ENCODE measurements at places on chromosomes 6 and 20. TPM values are rescaled to one million over a fixed set of nuclear protein-coding genes. Genes with fewer than 3 reads are reported as not detected.

The FRMD1 gene
- total RNA-seq = not detected

The TRIM38 gene
- total RNA-seq = 6.8 TPM

The OR12D3 gene
- not detected for total RNA-seq

The CLVS2 gene
- total RNA-seq = not detected

The RIMS1 gene
- 1.8 TPM for total RNA-seq

The OPRM1 gene
- total RNA-seq = not detected

- H3K4me3 ChIP-seq = no peak overlapping the region
- H3K4me1 ChIP-seq = no peaks in the 10 kb centered on the region
- no peak for DNase-seq
- no peak overlapping the region for H3K27ac ChIP-seq
- H3K27me3 ChIP-seq = peaks cover 28% of the 10 kb centered on the region
These were observed 35.2 kb downstream of the GPX6 start for GRCh38 chr6:28480253-28480932.

GRCh38 chr20:52783769-52784168 is 188.4 kb upstream of the TSHZ2 start:
- no peak for DNase-seq
- H3K27me3 ChIP-seq = no peaks in the 10 kb centered on the region
- H3K4me3 ChIP-seq = no peak overlapping the region

DNA sequence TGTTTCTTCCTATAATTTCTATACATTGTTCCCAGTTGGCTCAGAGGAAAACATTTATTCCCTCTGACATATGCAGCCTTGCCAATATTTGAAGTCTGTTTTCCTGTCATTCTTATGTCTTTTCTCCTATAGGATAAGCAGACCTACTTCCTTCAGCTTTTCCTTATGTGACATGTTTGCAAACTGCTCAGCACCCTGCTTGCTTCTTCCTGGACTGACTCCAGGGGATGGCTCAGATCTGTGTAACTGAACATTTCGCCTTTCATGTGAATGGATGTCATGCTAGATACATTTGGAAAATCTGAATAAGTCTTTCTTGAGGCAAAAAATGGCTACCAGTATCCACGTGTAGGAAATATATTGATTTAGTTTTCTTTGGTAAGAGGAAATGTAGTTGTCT is 113.2 kb downstream of the CARMIL1 start:
- H3K27me3 ChIP-seq = no peaks in the 10 kb centered on the region
- H3K4me1 ChIP-seq = no peaks in the 10 kb centered on the region
- no peak for DNase-seq
- no peak overlapping the region for H3K4me3 ChIP-seq
- no peaks in the 10 kb centered on the region for H3K36me3 ChIP-seq

DNA sequence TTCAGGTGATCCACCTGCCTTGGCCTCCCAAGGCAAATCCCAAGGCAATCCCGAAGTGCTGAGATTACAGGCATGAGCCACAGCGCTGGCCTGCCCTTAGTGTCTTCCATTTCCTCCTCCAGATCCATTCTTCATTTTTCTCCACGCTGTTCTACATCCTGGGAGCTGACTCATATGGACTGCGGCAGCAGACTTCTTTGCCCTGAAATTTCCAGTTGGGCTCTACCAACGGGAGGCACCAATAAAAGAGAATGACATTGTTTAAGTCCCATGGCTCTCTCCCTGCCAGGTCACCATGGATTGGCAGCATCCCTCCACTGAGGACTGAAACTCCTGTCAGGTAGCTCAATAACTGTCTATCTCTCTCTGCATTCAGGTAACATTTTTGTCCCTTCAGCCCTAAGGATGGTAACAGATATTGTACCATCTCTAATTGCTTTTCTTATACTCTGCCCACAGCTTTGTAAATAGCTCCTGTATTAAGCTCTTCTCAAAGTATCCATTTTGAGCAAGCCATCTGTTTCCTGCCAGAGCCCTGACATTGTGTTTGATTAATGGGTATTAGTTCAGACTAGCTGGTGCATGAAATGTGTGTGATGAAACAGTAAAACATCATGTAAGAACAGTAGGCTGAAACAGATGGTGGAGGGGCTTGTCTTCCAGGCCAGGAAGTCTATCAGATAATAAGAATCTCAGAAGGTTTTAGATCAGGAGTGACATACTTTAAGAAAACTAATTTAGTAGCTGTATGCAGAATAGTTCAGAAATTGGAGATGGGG is 3.6 kb downstream of the TBCC start:
- H3K4me3 ChIP-seq = no peak overlapping the region
- H3K27me3 ChIP-seq = no peaks in the 10 kb centered on the region
- H3K36me3 ChIP-seq = no peaks in the 10 kb centered on the region
- peak; percentile 81 for DNase-seq
- peaks cover 11% of the 10 kb centered on the region for H3K4me1 ChIP-seq
- no peak overlapping the region for H3K27ac ChIP-seq

- no peaks in the 10 kb centered on the region for H3K27me3 ChIP-seq
- peaks cover 15% of the 10 kb centered on the region for H3K4me1 ChIP-seq
- no peak overlapping the region for H3K4me3 ChIP-seq
- peak overlapping the region; percentile 57 for H3K27ac ChIP-seq
- peak; percentile 98 for DNase-seq
These were observed 12.8 kb upstream of the SASH1 start for GRCh38 chr6:148329596-148330381.

- no peaks in the 10 kb centered on the region for H3K36me3 ChIP-seq
- H3K27ac ChIP-seq = no peak overlapping the region
- DNase-seq = no peak
- peaks cover 4% of the 10 kb centered on the region for H3K4me1 ChIP-seq
- H3K4me3 ChIP-seq = no peak overlapping the region
- H3K27me3 ChIP-seq = no peaks in the 10 kb centered on the region
These were observed 31.4 kb downstream of the DTNBP1 start for GRCh38 chr6:15631432-15631831.

DNA sequence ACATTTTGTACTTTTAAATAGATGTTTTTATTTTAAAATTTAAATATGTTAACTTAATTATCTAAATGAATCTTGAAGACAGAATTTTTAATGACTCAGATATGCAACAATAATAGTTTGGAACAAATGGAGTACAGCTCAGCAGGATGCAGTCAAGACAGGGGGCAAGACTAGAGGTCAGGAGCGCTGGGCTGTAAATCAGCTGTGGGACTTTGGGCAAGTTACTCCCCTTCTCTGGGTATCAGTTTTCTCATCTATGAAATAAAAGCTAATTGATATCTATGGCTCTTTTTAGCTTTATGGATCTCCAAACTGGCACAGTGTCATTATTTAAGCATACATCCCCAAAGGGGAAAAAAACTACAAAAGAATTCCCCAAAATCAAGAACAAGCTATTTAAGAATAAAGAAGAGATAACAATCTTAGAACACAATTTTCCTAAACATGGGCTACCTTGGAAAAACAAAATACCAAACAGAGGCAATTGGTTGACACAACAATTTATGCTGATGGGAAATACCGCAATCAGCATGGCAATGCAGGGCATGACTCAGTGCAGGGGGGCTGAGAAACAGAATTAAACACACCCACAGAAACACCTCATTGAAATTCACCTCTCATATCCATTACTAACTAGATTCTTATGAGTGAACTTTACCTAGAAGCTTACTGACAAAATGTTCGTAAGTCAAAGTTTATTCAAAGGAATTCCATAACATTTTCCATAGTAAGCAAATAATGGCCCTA is 188.2 kb downstream of the SIM1 start:
- H3K27ac ChIP-seq = no peak overlapping the region
- no peaks in the 10 kb centered on the region for H3K36me3 ChIP-seq
- peak; percentile 30 for DNase-seq
- no peaks in the 10 kb centered on the region for H3K27me3 ChIP-seq
- peaks cover 10% of the 10 kb centered on the region for H3K4me1 ChIP-seq

GRCh38 chr6:113805811-113806495 is 51.2 kb upstream of the MARCKS start:
- no peaks in the 10 kb centered on the region for H3K36me3 ChIP-seq
- DNase-seq = no peak
- no peaks in the 10 kb centered on the region for H3K27me3 ChIP-seq
- H3K27ac ChIP-seq = no peak overlapping the region

- peaks cover 2% of the 10 kb centered on the region for H3K27me3 ChIP-seq
- no peaks in the 10 kb centered on the region for H3K4me1 ChIP-seq
- H3K36me3 ChIP-seq = no peaks in the 10 kb centered on the region
- no peak overlapping the region for H3K4me3 ChIP-seq
These were observed 100.1 kb downstream of the YTHDF1 start for GRCh38 chr20:63115651-63116411.

GRCh38 chr6:113833537-113833936 is 23.6 kb upstream of the MARCKS start:
- DNase-seq = peak; percentile 86
- H3K4me1 ChIP-seq = peaks cover 17% of the 10 kb centered on the region
- H3K4me3 ChIP-seq = no peak overlapping the region
- no peak overlapping the region for H3K27ac ChIP-seq
- H3K27me3 ChIP-seq = no peaks in the 10 kb centered on the region

DNA sequence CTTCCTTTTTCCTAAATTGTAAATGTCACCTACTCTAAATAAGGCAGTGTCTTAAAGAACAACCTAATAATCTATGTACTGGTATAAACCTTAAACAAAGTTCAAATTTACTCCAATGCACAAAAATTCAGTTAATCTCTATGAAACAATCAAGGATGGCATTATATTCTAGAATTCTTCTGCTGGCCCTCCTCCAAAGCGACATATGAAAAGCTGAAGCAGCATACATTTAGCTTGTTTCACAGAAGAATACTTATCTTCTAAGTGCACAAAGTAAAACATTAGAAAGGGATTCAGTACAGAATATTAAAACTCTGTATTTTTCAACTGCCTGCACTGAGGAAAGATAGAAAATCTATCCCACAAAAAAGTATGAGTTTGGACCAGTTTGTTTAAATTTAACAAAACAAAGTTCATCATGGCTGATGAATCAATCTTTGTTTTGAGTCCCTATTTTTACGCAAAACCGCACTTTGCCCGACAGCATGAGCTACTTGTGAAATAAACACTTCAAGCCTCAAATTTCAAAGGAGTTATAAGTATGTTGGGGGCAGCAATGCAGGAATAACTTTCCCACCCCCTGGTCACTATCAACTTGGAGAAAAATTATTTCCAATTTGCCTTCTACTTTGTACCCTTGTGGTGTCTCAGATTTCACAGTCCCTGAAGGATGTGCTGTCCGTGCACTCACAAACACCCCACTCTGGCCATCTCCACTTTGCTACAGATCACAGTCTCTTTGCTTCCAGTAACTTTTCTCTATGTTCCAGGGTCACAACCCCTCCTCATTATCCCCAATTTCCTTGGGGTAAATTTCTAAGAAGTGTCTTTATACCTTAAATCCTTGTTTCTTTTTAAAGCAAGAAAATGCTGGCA is 238.2 kb downstream of the PRKN start:
- no peaks in the 10 kb centered on the region for H3K36me3 ChIP-seq
- no peak overlapping the region for H3K27ac ChIP-seq
- H3K4me1 ChIP-seq = no peaks in the 10 kb centered on the region
- no peaks in the 10 kb centered on the region for H3K27me3 ChIP-seq
- DNase-seq = no peak

GRCh38 chr20:33993576-33994221 is at the start of gene RALY:
Gene RALY, plus strand, starts transcription at chr20:33993911. Its CDS starts 78,164 bp downstream, at chr20:34072075.
- H3K4me1 ChIP-seq = peaks cover 21% of the 10 kb centered on the region
- no peaks in the 10 kb centered on the region for H3K36me3 ChIP-seq
- peak within 1 kb of the TSS; percentile 85 for H3K27ac ChIP-seq
- no peaks in the 10 kb centered on the region for H3K27me3 ChIP-seq
- peak; percentile 30 for DNase-seq
- peak within 1 kb of the TSS; percentile 94 for H3K4me3 ChIP-seq

GRCh38 chr6:147043994-147044477 is 160.2 kb upstream of the STXBP5 start:
- H3K4me3 ChIP-seq = no peak overlapping the region
- H3K36me3 ChIP-seq = no peaks in the 10 kb centered on the region
- peak; percentile 27 for DNase-seq
- no peaks in the 10 kb centered on the region for H3K27me3 ChIP-seq

DNA sequence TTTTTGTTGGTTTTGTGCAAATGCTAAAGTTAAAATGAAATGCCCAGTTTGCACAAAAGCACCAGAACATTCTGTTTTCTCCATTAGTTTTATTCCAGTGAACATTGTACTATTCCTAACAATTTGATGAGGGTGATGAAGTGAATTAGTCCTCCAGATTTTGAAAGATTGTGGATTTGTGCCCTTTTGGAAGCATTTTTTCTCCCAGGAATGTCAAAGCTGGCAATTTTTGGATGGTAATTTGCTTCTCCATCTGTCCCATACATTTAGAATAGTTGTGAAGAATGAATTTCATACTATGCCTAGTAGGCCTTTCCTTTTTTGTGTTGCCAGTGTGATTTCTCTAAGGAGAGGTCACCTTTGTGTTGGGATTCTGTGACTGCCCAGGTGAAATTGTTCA is 797.2 kb downstream of the BCKDHB start:
- H3K36me3 ChIP-seq = no peaks in the 10 kb centered on the region
- no peaks in the 10 kb centered on the region for H3K27me3 ChIP-seq
- no peaks in the 10 kb centered on the region for H3K4me1 ChIP-seq
- no peak overlapping the region for H3K4me3 ChIP-seq
- no peak overlapping the region for H3K27ac ChIP-seq

- H3K4me1 ChIP-seq = no peaks in the 10 kb centered on the region
- no peak overlapping the region for H3K4me3 ChIP-seq
- H3K36me3 ChIP-seq = peaks cover 5% of the 10 kb centered on the region
- H3K27ac ChIP-seq = no peak overlapping the region
- DNase-seq = peak; percentile 92
These were observed 51.7 kb upstream of the HINT3 start for GRCh38 chr6:125904871-125905270.

DNA sequence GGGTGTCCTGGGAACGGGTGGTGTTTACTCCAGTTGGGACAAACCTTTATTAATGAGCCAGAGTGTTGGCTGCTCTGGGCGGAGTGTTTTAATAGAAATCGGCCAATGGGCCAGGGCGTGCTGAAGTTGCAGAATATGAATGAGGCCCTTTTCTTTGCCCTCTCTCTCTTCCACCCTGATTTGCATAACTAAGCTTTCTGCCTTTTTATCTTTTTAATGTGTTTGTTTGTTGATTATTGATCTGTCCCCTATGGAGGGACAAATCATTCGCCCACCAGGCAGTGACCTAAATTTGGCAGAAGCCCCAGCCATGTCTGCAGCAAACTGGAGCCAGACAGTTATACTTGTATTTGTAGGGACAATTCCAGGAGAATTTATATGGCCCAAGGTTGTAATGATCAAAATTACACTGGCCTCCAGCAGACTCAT is 420.9 kb downstream of the PREX1 start:
- no peaks in the 10 kb centered on the region for H3K4me1 ChIP-seq
- peaks cover 15% of the 10 kb centered on the region for H3K27me3 ChIP-seq
- H3K4me3 ChIP-seq = no peak overlapping the region

All from astrocyte (in vitro differentiated cells and primary cell).